ENCODE measurements at places on chromosomes 16 and 17.
A peak's percentile ranks its signal among the peaks of the same experiment; 100 is the strongest.

DNA sequence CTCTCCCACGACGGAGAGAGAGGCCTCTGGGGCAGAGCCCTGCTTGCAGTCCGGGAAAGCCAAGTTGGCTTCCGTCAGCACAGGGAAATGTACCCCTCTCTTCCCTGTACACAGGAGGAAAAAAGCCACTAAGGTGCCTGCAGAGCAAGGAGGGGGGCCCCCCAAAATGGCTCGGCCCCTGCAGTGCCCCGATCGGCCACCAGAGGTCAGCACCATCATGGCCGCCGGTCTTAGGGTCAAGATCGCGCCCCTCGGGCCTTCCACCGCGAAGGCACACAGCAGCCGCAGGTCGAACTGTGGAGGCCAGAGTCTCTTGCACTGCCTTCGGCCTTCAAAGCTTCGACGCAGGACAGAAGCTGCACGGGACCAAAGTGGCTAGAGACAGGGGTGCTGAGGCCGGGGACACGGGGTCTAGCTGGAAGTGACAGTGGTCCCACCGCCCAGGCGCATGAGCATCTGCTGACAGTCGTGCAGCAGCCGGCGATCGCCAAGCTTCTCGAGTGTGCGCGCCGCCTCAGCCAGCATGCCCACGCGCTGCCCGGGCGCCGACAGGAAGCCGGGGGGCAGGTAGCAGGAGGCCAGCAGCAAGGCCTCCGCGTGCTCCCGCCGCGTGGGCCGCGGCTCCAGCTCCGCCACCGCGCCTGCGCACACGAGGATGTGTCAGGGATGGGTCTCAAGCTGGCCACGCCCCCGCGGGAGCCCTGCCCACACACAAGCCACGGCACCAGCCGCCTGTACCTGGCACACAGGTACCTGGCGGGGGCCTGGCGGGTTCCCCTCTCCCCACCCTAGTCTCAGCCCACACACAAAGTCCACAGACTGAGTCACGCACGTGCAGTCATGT, 24.4 kb downstream of the SREBF1 start:
- peak; percentile 72 for DNase-seq

GRCh38 chr16:57802341-57803133, at the start of gene KIFC3:
Gene KIFC3 (minus strand): TSS chr16:57802491. CDS start chr16:57798243, 4,248 bp downstream.
- DNase-seq: peak; percentile 92

GRCh38 chr17:65557349-65558310, 3.8 kb downstream of the AXIN2 start:
- DNase-seq: no peak

GRCh38 chr17:77755410-77755963, 203.0 kb upstream of the TNRC6C start:
- peak; percentile 17 for DNase-seq

DNA sequence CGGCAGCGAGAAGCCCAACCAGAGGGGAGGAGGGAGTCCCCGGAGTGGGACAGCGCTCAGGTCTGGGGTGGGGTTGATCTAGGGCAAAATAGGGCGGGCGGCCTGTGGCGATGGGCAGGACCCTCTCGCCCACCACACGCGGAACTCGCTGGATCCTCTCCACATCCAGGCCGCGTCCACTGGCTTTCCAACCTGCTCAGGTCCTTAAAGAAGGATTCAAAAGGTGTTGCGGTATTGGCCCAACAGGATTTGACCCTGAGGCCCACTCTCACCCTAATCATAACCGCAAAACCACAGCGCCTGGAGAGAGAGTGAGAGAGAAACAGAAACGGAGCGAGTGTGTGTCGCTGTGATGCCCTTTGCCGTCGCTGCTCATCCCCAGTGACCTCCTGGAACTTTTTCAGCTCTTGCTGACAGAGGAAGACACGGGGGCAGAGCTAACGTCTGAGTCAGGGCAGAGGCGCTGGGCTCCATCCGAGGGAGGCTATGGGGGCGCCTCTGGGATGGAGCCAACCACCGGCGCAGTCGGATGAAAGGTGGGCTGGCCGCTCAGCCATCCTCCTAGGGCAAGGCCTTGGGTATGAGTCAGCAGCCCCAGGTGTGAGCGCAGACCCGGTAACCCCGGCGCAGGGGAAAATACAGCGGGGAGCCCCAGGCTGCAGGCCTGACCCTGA, 16.7 kb upstream of the OR1F1 start:
- no peak for DNase-seq

GRCh38 chr17:37174205-37174604, 201.6 kb upstream of the C17orf78 start:
- DNase-seq: peak; percentile 53

DNA sequence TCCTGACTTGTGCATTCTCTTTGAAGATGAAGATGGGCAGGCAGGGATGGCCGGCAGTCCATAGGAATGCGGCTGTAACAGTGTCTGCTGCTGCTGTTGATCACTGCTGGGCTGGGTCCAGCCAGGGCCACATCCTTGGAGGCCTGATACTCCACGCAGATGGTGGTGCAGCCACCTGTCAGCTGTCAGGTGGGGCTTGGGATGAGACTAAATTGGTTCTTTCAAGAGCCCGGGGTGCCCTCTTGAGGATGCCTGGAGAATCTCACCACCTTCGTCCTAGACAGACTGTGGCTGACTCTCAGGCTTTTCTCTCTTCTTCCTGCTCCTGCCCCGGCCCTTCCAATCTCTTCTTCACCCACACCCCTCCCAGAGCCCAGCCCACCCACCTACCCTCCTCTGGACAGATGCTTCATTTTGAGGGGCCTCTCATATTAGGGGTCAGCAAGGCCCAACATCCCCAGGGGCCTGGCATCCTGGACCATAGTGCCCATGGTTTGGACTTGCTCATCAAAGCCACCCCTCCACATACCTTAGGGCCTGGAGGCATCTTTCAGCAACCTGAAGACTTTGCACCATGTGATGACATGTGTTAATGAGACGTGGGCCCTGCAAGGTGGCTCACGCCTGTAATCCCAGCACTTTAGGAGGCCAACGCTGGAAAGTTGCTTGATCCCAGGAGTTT, 19.1 kb downstream of the OSBPL7 start:
- DNase-seq: peak; percentile 51

DNA sequence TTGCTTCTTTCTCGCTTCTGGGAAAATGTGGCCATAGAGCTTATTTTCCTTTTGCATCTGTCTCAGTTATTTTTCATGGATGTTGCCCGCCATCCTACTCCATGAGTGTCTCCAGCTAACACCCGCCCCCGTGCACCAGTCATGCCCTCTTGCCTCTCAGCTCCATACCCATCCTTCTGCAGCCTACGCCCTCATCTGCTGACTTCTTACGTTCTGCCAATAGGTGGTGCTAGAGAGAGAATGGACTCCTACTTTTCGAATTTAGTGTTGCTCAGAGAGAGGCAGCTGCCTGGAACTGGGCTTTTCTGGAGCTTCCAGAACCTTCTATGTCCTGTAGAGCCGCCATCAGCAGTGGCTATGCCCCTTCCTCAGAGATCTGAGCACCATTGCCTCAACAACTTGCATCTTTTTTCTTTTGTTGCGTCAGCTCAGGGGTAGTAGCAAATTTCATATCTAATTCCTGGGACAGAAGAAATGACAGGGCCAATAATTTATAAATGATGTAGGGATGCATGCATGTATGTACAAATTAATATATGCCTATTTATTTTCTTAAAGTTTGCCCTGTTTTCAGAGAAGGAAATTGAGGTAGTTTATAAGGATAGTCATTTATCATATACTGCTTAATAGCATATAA, 119.7 kb upstream of the MYOCD start:
- DNase-seq: no peak

- no peak for DNase-seq
Measured at GRCh38 chr16:53840456-53840855, 136.5 kb downstream of the FTO start.

GRCh38 chr16:88993946-88994600, 17.1 kb upstream of the CBFA2T3 start:
- DNase-seq: no peak

- DNase-seq: no peak
Measured at GRCh38 chr16:84628226-84628731, 10.4 kb upstream of the COTL1 start.

- peak; percentile 7 for DNase-seq
Measured at GRCh38 chr16:56137269-56137668, 54.0 kb upstream of the GNAO1 start.

GRCh38 chr17:57602896-57603295, 142.2 kb downstream of the CCDC182 start:
- DNase-seq: no peak

Measured in dorsolateral prefrontal cortex (tissue), 122 donors.